ENCODE measurements at places on chromosomes 12 and 14. TPM values are rescaled to one million over a fixed set of nuclear protein-coding genes. Genes with fewer than 3 reads are reported as not detected.

The NEUROD4 gene
- total RNA-seq, result not detected

The MFAP5 gene
- total RNA-seq, result not detected

GRCh38 chr12:132490422-132491137, 629 bp downstream of the FBRSL1 start:
- DNase-seq, result no peak

DNA sequence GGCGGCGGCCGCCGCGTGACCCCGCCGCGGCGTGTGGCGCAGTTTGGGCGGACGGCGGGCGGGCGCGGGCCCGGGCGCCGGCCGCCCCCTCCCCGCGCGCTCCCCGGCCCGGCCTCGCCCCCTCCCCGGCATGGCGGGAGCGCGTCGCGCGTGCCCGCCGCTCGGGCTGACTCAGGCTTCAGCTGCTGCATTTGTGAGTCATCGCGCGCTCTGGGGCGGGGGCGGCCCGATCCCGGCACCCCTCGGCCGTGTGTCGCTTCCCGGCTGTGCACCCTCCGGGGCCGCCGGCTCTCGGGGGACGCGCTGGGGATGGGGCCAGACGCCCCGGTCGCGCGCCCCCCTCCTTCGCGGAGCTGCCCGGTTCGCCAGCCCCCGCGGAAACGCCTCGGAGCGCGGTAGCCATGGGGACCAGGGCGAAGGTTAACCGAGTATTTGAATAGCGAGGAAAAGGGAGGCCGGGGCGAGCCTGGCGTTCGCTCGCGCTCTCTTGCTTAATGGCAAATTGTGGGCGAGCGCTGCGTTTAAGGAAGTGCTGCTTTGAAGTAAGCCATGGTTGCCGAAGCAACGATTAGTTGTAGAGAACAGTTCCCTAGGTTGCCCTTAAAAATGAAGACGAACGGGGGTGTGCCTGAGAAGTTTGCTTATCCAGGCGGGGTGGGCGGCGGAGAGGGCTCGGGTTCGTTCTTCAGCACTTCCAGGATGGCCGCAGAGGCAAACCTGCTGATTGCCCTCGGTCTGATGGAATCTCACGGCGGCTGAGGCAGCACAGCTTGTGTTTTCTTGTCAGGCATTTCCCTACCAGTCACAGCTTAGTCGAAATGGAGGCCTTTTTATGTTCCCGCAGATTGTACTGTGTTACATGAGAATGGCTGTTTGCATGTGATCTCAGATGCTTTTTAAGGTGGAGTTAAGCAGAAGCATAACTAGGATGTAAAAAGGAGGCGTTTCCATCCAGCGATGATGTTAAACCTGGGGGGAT, 896 bp downstream of the EIF5 start:
- DNase-seq, result peak; percentile 89

DNA sequence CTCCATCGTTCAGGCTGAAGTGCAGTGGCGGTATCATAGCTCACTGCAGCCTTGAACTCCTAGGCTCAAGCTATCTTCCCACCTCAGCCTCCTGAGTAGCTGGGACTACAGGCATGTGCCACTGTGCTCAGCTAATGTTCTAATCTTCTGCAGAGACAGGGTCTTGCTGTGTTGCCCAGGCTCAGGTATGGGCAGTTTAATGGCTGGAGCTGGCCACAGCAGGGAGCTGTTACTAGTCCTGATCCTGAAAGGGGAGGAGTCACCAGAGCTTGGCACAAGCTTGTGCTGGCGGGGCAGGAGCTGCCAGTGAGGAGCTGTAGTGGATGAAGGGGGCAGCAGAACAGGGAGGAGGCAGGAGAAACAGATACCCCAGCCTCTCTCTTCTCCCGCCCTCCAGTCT, 10.6 kb downstream of the TMEM120B start:
- DNase-seq, result no peak

- no peak for DNase-seq
Observed at GRCh38 chr14:67395876-67396189, 16.1 kb downstream of the PLEK2 start.

DNA sequence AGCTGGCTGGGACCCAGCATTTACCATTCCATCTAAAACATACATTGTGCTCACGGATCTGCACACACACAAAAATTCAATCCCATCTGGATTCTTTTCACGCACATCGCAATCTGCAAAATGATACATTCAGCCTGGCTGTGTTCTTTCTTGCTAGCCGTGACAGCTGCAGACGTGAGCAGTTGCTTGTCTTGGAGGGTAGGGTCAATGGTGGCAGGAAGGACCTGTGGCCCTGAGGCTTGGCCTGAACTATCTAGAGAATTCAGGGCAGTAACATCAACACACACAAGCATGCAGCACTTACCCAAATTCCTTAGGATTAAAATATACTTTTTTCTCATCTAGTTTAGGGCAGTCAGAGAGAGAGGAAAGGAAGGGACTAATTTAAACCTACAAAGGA, 72.0 kb downstream of the DICER1 start:
- DNase-seq, result no peak

- no peak for DNase-seq
Observed at GRCh38 chr12:89183985-89184435, 168.3 kb downstream of the DUSP6 start.

- DNase-seq, result no peak
Observed at GRCh38 chr14:64973026-64973442, 898 bp upstream of the RAB15 start.

Data from right lobe of liver (tissue), 6 donors.